ENCODE measurements at places on chromosomes 3 and 15.

- no peak for DNase-seq
Measured at GRCh38 chr3:144480416-144480919, 508.8 kb downstream of the DIPK2A start.

DNA sequence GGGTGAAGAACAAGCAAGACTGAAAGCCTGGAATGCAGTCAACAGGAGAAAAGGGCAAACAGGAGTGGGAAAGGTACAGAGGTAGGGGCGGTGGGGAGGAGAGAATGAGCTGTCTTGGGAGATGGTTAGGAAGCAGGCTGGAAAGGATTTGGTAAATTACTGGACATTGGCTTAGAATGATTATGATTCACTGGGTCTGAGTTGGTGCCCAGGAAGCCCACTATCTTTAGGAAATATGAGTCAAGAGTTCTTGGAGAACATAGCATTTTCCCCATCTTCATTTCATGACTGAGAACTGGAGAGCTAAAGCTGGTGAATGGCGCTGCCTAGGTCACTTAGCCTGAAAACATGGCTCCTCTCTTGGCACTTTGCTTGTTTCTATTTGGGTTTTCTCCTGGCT, 74.7 kb upstream of the C3orf80 start:
- DNase-seq, result no peak

- DNase-seq, result peak; percentile 13
Measured at GRCh38 chr15:88440021-88440420, 27.2 kb downstream of the MRPL46 start.

DNA sequence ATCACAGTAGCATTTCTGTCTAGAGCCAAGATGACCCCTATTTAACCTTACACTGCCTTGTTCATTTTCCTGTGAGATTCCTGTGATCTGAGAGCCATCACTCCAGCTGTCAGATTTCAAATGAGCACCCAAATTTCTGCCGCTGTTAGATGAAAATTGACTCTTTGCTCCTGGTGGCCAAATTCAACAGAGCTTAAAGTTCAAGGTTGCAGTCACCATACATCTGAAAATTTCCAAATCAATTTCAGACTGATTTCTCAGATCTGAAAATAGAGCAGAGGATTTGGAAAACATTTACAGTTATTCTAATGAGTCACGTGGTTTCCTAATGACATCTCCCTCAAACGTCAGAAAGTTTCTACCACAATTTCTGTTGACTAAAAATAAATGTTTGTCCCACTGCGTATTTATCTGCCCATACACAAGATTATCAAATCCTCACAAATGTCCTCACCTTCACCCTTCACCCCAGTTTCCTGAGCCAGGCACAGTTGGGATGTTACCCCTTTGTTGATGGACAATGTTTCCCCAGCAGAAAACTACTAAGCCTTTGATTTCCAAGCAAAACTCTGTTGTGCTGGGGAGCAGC, 16.4 kb downstream of the HDC start:
- no peak for DNase-seq

DNA sequence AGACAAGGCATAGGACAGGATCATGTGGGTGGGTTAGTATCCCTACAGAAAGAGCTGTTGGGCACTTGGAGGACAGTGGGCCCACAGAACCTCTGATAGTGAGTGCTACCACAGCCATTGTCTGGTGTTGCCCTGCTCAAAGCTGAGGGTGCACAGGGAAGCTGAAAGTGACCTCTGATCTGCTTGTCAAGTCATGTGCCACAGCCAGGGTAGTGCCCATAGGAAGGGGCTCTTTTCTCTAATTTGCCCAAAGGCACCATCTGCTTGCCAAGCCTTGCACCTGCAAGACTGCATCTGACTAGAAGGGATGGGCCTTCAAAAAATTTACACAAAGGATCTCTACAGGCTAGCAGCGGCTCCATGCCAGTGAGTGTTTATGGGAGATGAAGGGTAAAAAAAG, 87.4 kb upstream of the GSK3B start:
- DNase-seq, result no peak

- no peak for DNase-seq
Measured at GRCh38 chr15:100095541-100096247, 246.1 kb downstream of the ADAMTS17 start.

- no peak for DNase-seq
Measured at GRCh38 chr3:39187372-39188155, 4.8 kb downstream of the XIRP1 start.

DNA sequence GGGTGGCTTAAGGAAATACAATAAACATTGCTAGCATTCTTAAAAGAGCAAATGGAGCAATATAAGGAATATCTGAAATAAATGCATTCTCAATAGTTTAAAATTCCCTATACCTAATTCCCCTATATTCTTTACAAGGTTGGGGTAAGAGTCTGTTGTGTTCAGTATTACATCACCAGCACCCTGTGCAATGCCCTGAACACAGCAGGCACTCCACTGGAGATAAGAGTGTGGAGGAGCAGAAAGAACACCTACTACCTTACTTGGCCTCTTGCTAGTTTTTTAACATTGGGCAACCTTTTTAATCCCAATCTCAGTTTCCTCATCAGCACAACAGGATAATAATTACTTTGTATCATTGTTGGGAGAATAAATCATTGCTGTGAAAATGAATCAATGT, 140.2 kb upstream of the PLXND1 start:
- DNase-seq, result no peak

DNA sequence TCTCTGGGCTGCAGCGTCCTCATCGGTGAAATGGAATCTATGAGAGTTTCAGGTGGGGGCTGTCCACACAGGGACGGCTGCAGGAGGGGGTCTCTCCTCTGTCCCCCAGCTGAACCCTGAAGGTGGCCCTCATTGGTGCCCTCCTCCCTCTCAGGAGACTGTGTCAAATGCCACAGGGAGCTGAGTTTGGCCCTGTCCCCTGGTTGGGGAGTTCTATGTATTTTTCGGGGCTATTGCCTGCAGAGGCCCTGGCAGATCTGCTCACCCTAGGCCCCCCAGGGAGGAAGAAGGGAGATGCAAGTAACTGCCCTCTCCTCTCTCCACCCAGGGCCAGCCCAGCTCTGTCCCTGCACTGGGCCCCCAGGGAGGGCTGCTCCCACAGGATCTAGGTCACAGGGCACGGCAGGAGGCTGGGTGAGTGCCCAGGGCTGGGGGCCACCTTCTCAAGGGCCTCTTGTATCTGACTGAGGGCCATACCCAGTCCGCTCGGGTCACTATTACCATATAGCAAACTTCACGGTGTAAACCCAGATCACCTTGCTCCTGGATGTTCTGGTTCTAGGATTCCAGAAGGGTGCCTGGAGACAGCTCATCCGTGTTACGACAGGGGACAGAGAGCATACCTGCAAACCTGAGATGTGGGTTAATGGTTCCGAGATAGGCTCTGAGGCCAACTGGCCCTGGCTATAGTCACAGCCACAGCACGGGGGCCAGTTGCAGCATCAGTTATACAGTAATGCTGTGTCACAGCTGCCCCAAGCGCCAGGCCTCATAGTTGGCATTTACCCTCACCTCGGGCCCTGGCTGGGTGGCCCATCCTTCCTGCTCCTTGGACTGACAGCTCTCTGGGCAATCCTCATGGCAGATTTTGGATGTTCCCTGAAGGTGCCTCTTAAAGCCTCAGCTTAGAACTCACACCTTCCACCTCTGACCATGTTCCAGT, 102.4 kb upstream of the PRR23E start:
- DNase-seq, result no peak

DNA sequence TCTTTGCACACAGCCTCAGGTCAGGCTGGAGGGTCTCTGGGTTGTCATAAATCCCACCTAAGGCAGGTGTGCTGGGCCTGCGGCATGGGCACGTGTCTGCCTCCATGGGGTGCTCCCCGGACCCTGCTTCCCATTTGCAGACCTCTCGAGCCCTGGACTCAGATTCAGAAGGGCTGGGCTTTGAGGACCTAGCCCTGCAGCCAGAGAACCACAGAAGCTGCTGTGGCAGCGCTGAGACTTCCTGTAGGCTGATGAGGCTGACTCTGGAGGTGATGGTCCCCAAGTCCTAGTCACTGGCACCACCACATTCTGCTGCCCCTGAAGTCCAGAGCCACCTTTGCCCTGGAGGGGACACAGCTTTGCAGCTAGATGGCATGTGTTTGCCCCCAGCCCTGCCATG, 156.4 kb downstream of the LRRC28 start:
- no peak for DNase-seq

- DNase-seq, result no peak
Measured at GRCh38 chr15:43287254-43287653, 20.5 kb upstream of the TGM5 start.

DNA sequence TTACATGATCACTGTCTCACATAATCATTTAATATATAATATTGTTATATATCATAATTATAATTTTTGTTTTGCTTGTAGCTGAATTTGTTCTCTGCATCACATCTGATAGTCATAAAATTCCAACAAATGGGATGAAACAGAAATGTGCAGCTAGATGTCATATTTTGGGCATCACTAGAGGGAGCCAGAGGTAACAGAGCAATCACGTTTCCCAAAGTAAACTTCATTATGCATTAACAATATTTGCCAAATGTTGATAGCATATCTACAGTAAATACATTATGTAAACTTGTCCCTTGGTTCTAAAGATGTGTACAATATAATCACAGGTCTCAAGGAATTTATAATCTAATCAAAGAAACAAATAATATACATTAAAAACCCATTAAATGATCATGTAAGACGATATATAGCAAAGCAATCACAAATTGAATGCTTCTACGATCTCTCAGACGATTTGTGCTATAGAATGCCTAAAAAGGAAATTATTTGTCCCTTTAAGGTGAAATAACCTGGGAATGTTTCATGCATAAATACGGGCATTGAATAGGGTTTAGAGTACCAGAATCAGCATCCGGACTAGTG, 234.2 kb upstream of the MCTP2 start:
- peak; percentile 10 for DNase-seq

All from HTR-8/SVneo (cell line).